ENCODE measurements at places on chromosomes 3 and 15.

DNA sequence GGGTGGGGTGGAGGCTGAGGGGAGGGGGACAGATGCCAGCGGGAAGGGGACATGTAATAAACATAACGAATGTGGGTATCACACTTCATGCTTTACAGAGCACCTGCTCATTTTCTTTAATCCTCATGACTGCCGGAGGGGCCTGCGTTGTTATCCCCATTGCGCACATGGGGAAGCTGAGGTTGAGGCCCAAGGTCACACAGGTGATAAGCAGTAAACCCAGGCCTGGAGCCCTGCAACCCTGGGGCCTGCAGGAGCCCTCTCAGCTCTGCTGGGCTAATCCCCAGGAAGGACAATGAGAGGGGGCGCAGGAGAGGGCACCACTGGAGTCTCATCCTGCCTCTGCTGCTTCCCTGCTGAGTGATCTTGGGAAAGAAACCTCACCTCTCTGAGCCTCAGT lies 64.3 kb downstream of the MEGF11 start:
- DNase-seq: no peak

DNA sequence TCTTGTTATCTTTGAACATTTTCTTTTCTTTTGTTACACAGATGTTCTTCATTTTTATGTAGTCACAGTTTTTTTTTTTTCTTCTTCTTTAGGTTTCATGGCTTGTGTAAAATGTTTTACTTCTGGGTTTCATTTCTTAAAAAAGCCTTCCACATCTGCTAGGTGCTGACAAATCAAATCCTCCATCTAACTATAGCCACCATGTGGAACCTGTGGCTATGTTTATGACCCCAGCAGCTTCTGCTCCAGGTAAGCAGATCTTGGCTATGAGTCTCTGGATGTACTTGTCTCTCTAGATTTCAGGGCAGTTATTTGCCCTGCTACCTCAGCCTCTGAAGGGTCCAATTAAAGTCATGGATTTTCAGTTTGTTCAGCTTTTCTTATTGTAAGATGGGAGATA lies 44.5 kb downstream of the OXSM start:
- no peak for DNase-seq

DNA sequence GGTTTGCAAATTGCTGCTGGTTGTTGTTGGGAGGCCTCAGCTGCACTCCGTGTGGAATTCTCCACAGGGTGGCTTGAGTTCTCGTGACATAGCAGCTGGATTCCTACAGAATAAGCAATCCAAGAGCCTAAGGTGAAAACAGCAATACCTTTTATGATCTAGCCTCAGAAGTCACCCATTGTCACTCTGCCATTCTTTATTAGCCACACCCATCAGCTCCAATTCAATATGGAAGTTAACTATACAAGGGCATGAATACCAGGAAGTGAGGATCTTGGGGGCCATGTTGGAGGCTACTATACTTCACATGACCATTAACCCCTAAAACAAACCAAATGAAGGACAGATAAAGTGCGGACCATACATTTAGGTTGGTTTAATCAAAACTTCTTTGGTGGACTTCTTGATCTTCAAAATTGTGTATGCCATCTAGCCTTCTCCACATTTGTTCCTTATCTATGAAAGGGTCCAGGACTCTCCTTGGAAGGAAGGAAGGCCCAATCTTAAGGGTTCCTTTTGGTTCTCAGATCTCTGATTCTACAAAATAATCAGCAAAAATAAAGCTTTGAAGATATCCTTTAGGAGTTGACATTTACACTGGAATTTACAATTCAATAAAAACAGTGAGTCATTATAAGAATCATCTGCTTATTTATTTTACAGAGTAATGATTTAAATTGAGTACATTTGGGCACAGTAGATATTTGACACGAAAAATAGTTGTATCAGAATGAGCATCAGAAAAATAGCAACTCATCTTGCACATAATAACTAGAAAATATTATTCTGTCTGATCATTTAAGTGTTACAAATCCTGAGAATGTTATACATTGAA lies 21.5 kb downstream of the CIAO2A start:
- no peak for DNase-seq

DNA sequence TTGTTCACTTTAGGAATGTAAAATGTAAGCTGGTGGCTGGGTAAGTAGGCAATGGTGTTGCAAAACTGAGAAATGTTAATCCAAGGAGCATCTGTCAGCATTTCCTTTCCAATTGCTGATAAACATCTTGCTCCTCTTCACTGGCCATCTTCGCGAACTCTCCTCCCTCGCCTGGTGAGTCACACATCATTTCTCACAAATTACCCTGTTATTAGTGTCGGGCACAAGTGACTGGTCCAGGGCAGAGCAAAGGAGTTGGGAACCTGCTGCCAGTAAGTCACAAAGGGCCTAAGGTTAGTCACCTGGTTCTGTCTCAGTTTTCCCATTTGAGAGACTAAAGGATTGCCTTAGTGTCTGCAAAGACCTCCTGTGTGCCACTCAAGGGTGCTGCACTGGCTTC lies 13.0 kb downstream of the CERS3 start:
- no peak for DNase-seq

GRCh38 chr3:139746481-139746880 lies 68.7 kb upstream of the NMNAT3 start:
- no peak for DNase-seq

DNA sequence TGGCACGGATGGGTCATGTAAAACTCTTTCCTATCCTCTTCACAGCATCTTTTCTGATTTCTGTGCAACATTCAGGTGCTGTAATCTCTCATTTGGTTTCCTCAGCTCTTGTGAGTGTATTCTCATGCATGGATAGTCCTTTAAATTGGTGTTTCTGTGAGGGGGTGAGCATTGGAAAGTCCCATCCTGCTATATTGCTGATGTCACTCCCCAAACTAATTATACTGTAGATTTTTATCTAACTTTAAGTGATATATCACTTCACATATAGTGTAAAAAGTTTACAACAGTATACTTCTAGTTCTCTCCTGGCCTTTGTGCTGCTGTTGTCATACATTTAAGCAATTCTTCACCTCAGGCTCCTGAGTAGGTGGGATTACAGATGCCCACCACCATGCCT lies 102.7 kb downstream of the GLDN start:
- no peak for DNase-seq

DNA sequence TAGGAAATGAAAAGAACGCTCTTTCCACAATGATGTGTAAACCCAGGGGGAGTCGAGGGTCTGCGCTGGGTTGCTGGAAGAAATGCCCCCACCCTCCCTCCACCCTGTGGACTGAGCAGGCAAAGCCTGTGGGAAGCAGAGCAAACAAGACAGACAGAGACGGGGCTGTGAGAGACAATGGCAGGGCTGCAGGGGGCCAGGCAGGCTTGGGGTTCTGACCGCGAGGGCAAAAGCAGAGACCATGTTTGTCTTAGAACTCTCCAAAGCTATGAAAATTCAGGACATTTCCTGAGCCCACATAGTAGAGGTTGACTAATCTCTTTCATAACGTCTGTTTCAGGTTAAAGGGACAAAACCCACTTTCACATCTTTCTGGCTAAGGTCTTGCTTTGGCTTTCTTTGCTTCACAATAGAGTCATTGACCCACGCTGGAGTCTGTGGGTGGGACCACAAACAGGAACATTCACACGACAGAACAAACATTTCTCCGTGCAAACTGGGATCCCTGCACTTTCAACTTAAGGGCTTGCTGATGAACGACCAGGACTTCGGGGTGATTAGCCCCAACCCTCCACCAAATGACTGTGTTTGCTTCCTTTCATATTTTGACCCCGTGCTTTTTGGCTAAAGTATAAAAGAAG lies 156.0 kb upstream of the TPM1 start:
- no peak for DNase-seq

DNA sequence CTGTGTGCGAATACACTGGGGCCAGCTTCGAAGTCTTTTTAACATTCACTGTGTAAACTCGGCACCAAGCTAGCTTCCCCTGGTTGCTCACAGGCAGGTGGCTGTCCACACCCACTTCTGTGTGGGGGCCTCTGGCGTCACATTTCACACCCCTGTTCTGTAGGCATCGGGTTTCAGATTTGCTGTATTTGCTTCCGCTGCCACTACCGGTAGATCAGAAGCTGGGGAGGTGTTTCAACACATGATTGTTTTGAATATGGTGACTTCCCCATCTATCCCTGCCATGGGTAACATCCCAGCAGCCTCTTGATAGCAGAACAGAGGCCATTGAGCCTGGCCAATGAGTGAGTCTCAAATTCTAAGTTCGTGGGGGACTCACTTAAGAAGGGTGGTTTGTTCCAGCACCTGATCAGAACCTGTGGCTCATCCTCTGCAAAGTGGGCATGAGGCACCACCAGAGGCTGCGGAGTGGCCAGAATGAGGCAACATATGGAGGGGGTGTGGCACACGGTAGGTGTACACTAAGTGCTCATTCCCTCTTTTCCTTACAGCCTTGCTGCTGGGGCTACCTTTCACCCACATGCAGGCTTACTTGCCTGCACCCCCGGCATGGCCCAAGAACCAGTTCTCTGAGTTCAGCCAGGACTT lies 61.5 kb downstream of the IQSEC1 start:
- peak; percentile 58 for DNase-seq

DNA sequence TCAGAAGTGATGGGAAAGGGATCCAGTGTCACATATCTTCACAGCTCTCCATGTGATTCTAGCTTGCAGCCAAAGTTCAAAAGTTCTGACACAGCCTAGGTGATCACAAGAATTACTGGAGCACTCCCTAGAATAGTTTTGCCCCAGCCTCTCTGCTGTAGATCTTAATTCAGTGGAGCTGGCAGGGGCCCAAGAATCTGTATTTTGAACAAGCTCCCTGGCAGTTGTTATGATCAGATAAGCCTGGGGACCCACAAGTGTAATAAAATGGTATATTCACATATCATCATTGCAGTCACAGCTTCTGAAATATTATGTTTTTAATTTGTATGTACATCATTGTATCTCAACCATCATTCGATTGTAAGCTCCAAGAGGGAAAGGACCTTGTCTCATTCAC lies 62.3 kb downstream of the NOX5 start:
- no peak for DNase-seq

DNA sequence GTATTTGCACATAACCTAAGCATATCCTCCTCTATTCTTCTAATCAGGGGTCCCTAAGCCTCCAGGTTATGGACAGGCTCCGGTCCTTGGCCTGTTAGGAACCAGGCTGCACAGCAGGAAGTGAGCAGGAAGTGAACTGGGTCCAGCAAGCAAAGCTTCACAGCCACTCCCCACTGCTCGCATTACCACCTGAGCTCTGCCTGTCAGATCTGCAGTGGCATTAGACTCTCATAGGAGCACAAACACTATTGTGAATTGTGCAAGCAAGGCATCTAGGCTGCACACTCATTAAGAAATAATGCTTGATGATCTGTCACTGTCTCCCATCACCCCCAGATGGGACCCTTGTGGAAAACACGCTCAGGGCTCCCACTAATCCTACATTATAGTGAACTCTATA lies 9.8 kb downstream of the MSL2 start:
- no peak for DNase-seq

GRCh38 chr3:105868431-105868741 lies 426 bp downstream of the CBLB start:
- DNase-seq: no peak

DNA sequence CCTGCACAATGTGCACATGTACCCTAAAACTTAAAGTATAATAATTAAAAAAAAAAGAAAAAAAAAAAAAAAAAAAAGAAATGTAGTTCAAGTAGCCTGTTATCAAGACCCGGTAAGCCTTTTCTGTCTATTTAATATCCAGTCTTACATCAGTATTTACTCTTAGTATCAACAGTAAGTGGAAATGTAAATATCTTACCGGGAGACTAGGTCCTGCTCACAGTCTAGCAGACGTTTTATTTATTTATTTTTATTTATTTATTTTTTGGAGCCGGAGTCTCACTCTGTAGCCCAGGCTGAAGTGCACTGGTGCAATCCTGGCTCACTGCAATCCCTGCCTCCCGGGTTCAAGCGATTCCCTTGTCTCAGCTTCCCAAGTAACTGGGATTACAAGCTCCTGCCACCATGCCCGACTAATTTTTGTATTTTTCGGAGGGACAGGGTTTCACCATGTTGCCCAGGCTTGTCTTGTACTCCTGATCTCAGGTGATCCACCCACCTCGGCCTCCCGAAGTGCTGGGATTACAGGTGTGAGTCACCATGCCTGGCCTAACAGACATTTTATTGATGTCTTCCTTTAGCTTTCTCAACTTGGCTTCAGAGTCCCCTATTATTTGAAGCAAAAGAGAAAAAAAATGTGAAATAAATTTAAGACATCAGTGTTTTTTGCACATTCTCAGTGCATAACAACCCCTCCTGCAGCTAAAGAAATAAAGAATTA lies 19.9 kb downstream of the C2CD4B start:
- DNase-seq: no peak

DNA sequence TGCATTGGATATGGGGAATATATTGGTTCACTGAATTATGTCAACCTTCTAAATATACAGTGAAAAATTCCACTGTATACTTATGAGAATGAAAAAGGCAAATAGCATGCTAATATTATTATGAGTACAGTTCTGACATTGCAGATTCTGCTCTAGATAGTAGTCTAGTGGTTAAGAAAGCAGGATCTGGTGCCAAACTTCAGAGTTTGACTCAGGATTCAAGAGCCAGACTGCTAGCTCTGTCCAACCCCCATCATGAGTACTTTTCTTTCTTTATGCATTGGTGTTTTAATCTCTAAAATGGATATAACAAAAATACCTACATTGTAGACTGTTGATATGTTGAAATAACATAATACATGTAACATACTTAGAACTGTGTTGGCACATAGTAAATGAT lies 57.3 kb upstream of the PLSCR4 start:
- no peak for DNase-seq

- no peak for DNase-seq
Observed at GRCh38 chr15:67396114-67396513, 124.8 kb upstream of the C15orf61 start.

DNA sequence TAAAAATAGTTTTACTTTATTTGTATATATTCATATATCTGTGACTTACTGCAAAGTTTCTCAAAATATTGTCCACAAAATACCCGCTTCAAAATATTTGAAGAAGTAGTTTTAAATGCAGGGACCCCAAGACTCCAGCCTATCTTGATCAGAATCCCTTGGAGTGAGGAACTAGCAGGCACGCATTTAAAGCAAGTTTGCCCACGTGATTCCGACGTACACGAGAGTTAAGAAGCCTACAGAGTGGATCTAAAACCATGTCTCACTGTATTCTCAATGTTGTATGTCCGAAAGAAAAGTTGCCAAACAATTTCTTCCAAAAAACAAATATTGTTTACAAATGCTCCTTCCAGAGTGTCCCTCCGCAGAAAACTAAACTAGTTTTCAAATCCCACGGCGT lies 1.7 kb downstream of the GABRB3 start:
- no peak for DNase-seq
